ENCODE measurements at places on chromosomes 2 and 18.

DNA sequence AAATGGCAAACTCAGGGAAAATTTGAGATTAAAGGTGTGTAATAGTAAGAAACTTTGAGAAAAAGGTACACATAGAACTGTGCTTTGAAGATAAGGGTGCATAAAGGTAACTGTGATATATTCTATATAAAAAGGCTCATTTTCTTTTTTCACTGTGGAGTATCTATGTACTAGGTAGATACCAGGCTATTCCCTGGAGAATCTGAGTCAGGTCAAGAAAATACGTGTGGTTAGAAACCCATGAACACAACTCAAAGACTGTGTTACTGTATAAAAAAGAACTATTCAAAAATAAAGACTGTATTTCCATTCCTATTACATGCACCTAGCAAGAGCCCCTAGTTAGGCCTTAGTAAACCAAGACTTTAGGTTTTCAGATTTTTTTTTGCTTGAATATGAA, 100.1 kb upstream of the GRB14 start:
- no peak for DNase-seq

DNA sequence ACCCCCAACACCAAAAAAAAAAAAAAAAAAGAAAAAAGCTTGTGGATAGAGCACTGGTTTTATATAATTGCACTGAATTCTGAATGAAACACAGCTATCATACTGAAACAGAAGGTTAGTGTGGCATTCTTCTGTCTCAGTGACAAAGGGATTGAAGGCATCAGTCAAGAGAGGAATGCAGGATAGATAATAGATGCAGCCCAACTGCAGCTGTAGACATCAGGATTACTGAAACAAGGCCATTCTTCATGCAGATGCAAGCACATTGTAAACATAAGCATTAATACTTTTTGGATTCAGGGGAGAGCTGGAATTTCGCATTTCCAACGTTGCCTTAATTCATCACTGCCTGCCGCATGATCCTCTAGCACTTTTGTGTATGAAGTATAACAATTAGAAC, 897.4 kb upstream of the KLHL29 start:
- DNase-seq, result no peak

GRCh38 chr2:65554765-65555591, 122.6 kb upstream of the SPRED2 start:
- DNase-seq, result no peak

DNA sequence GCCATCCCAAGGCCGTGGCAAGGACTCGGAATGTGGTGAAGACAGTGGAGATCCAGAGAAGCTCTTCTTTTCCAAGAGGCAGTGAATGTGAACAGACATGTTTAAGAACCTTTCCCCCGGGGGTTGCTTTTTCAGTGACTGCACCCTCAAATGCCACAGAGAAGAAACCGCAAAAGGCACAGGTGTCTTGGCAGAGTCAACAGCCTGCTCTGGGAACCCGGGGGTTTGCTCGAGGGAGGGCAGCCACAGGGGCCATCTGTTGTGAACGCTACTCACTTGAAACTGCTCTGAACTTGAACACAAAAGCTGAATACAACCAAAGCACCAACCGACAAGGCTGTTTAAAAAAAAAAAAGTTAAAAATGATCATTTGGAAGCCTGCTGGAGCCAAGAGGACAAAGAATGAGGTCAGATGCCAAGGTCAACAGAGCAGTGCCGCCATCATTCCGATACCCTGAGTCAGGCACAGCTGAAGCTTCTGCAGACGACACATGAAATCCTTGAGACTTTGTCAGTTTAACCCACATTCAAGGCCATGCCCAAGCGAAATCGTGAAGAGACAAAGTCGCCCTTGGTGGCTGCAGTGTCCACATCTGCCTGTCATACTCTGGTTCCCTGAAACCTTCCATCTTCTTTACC, 47.4 kb downstream of the PSMG2 start:
- no peak for DNase-seq

GRCh38 chr2:195450552-195451113, 206.4 kb upstream of the SLC39A10 start:
- no peak for DNase-seq

DNA sequence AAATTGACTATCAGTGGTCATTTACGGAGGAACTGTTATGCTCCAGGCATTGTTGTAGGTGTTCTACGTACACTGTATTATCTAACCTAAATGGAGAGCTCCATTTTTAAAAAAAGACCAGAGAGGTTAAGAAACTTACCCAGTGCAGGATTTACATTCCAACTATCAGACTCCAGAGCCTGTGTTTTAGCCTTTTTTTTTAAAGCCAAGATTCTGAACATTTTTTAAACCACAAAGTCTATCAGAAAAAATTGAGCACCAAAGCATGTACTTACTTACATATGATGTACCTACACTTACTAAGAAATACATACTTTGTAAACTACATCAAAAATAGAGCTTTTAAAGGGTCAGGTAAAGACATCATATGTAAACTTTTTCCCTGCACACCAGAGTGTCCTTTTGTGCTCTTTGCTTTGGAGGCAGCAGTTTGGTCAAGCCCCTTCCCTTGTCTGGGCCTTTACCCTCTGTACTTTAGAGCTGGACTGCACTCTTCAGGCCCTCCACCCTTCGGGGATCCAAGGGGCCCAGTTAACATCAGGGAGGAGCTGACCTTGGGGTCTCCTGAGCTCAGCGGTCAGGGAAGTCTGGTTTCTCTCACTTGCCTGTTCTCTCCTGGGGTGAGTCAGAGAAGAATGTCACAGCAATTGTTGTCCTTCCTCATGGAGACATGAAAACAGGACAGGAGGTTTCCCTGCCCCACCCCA, 58.4 kb downstream of the ITGB1BP1 start:
- DNase-seq, result no peak

GRCh38 chr2:109081374-109081773, 47.6 kb upstream of the SH3RF3 start:
- no peak for DNase-seq

DNA sequence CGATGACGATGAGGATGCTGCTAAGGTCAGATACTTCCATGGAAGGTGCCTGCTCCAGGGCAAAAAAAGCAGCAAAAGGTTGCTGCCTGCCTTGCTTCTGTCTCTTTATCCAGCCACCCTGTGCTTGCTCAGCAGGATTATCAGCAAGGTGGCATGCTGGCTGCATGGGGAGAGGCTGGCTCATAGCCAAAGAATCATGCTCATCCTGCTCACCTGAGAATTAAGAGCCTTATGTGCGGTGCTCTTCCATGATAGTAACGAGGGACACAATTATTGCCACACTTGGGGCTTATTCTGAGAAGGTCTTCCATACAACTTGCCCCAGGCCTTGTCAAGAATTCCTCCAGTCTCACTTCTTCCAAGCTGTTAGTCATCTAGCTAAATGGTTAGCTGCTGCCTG, 60.4 kb upstream of the SEC11C start:
- DNase-seq, result no peak

DNA sequence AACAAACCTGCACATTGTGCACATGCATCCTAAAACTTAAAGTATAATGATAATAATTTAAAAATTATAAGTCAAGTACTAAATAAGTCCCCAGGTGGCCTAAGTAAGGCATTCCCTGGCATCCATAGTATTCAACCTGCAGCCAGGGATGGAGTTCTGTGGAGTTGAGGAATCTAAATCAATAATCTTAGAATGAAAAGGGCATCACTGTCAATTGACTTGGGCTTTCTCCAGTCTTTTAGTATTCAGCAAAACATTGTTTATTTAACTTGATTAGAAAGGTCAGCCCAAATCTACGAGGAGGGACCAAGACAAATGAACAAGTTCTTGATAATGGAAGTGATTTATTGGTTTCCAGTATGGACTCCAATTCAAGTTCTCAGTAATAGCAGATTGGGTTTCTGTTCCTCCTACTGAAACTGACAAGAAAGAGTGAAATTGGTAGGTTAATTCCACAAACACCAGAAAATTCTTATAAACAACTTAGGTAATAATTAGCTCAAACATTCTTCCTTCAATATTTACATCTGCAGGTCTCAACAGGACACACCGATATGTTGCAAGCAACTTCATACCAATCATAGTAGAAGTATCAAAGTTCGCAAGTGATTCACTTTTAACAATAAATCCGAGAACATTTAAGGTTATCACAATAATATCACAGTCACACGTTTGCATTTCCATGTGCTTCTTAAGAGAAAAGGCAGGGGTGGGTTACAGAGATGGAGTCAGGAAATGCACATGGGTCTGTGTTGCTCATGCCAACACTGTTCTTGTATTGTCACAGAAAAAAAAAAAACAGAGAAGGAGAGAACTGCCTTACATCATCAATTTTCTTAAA, 51.7 kb upstream of the EHBP1 start:
- no peak for DNase-seq

DNA sequence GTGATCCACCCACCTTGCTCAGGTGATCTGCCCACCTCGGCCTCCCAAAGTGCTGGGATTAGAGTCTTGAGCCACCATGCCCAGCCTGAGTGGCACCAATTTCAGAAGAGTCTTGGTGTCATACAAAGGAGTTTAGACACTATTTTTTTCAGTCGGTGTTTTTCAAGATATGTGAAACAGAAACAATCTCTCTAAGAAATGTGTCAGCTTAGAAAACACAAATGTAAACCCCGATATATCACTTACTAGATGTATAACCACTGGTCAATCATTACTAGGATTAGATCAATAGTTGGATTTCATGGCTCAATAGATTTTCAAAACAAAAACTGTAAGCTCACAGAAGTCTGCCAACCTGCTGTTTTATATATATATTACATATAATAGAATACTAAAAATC, 67.2 kb upstream of the FRZB start:
- no peak for DNase-seq

DNA sequence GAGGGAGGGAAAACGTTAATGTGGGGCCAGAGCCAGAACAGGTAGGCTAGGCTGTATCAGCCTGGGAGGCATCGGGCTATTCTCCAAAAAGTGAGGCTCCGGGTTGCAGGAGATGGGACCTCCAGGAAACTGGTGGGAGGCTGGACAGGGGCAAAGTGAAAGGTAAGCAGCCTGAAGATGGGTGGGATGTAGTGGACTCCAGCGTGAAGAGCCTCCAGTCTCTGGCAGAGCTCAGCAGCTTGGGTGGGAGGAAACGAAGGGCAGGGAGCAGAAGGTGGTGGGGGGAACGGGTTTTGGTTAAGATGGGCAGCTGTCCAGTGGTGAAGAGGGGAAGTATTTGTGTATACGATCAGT, 3.1 kb upstream of the EMX1 start:
- DNase-seq, result no peak

DNA sequence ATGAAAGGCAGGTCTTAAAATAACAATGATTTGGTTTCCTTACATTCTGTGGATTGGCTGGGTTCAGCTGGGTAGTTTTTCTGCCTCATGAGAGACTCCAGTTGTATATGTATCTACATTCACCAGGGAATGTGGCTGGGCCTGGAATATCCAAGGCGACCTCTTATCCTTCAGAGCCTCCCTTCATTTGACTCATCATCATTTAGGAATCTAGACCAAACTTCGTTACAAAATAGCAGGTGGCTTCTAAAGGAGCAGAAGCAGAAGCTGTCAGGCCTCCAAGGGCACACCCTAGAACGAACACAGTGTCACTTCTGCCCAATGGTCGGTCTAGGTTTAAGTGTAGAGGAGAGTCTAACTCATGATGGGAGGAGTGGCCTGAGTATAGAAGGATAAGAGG, 204.2 kb downstream of the EN1 start:
- DNase-seq, result no peak

- DNase-seq, result no peak
These were observed 1659.8 kb upstream of the CELF4 start for GRCh38 chr18:39225373-39225772.

DNA sequence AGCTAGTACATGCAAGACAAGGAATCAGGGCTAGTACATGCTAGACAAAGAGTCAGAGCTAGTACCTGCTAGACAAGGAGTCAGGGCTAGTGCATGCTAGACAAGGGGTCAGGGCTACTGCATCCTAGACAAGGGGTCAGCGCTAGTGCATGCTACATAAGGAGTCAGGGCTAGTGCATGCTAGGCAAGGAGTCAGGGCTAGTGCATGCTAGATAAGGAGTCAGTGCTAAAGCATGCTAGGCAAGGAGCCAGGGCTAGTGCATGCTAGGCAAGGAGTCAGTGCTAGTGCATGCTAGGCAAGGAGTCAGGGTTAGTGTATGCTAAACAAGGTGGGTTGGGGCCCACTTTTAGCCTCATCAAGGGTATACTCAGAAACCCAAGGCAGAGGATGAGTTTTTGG, 90.1 kb upstream of the FAM136A start:
- DNase-seq, result no peak

DNA sequence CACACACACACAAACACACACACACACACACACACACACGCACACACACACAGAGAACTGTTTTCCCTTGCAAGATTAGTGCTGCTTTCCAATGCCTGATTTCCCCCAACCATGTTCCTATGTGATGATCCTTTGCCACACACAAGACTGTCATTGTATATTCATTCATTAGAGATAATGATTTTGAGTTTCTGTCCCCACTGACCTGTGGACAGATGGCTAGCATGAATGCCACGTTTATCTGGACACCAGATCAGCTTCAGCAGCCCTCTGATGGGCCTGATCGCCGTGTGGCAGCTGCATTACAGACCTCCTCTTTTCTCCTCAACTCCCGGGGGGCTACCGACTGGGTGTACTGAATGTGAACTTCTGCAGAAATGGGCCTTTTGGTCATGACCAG, 353.0 kb downstream of the MYCN start:
- DNase-seq, result no peak

- no peak for DNase-seq
These were observed 90.8 kb upstream of the MEIS1 start for GRCh38 chr2:66344087-66344663.

- DNase-seq, result no peak
These were observed 204.0 kb downstream of the PARD3B start for GRCh38 chr2:204749319-204749718.

DNA sequence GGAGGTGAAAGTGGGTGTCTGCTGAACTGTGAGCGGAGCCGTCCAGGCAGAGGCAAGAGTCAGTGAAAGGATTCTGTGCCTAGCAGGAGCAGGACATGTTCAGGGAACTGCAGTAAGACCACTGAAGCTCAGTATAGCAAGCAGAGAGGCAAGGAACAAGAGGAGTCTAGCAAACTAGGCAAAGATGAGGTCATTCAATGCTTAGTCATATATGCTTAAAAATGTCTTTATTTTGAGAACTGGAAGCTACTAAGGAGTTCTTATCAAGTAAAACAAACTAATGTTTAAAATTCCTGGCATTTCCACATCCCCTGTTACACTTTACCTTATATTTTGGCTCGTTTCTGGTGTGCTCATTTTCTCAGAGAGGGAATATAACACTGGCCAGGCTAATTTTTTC, 913.4 kb downstream of the CBLN2 start:
- no peak for DNase-seq

GRCh38 chr18:59606193-59607077, 90.8 kb downstream of the CCBE1 start:
- no peak for DNase-seq

DNA sequence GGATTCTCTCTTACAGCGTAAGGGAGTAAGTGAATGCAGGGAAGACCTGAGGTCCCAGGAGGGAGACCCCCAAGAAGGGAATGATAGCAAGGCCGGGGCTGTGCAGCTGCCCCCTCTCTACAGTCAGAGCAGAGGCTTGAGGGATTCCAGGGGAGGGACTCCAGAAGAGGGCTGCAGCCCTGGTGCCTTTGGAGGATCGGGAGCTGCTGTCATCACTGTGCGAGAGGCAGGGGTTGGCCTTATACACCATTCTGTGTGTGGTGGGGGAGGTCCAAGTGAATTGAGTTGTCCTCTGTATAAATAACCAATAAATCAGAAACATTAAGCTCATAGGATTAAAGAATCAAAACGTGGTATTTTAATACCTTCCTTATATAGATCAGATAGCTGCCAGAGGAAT, 114.9 kb downstream of the GLI2 start:
- DNase-seq, result no peak

Data from esophagus squamous epithelium (tissue), 5 donors.